ENCODE measurements at places on chromosomes 6 and 20. TPM values are rescaled to one million over a fixed set of nuclear protein-coding genes. Genes with fewer than 3 reads are reported as not detected.

ECT2L gene
- 0.18 TPM for total RNA-seq

DNA sequence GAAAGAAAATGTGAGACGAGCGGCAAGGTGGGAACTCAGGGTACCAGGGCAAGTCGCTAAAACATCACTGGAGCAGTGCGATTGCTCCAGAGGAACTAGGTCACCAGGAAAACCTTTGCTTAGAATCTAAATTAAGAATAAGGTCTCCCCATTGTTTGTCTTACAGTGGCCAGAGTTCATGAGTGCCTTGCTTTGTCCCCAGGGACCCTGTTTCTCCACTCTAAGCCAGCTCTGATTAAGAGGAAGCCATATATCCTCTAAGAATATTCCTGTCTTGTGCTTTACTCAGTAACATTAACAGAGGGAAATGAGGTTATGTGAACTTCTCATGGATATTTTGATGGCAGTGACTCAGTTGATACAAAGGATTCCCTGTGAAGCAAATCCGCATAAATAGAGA, 305.8 kb downstream of the CD83 start:
- no peaks in the 10 kb centered on the region for H3K4me1 ChIP-seq
- no peak overlapping the region for H3K4me3 ChIP-seq
- H3K27me3 ChIP-seq, result no peaks in the 10 kb centered on the region
- no peak overlapping the region for H3K27ac ChIP-seq
- DNase-seq, result no peak
- no peaks in the 10 kb centered on the region for H3K36me3 ChIP-seq

DNA sequence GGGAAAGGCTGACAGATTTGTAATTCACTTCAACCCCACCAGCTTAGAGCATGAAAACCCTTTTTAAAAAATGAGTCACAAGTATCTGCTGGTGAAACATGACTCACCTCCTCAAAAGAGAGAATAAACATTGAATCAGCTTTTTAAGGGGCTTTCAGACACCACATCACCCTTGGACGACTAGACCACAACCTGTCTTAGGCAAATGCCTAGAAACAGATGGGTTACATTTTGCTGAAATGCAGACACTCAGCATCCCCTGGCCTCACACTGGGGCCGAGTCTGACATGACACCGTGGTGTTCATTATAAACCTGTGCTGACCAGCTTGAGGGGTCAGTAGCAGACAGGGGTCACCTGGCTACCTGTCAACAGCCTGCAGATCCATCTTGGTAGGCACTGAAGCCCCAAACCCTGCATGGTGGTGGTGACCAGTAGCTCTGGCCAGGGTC, 175.3 kb upstream of the CST7 start:
- no peaks in the 10 kb centered on the region for H3K36me3 ChIP-seq
- DNase-seq, result peak; percentile 4
- H3K27me3 ChIP-seq, result peaks cover 6% of the 10 kb centered on the region
- H3K27ac ChIP-seq, result no peak overlapping the region
- H3K4me3 ChIP-seq, result no peak overlapping the region

GRCh38 chr6:108581932-108582475, 21.3 kb downstream of the FOXO3 start:
- peak overlapping the region; percentile 0 for H3K4me3 ChIP-seq
- H3K4me1 ChIP-seq, result peaks cover 84% of the 10 kb centered on the region
- no peak for DNase-seq
- peak overlapping the region; percentile 54 for H3K27ac ChIP-seq

GRCh38 chr6:161151660-161152526, 122.0 kb downstream of the AGPAT4 start:
- no peak for DNase-seq
- no peak overlapping the region for H3K4me3 ChIP-seq
- H3K4me1 ChIP-seq, result no peaks in the 10 kb centered on the region
- H3K27ac ChIP-seq, result no peak overlapping the region
- no peaks in the 10 kb centered on the region for H3K27me3 ChIP-seq

DNA sequence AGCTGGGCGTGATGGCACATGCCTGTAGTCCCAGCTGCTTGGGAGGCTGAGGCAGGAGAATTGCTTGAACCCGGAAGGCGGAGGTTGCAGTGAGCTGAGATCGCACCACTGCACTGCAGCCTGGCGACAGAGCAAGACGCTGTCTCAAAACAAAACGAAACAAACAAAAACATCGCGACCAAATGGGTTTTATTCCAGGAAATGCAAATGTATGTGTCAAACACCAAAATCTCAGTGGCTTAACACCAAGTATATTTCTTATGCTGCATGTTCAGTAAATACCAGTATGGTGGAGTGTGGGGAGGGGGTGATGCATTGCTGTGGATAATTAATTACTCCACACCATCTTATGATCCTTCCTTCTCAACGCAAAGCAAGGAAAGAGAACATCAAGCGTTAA, 28.1 kb downstream of the ACTR5 start:
- H3K27me3 ChIP-seq, result no peaks in the 10 kb centered on the region
- no peaks in the 10 kb centered on the region for H3K4me1 ChIP-seq
- H3K27ac ChIP-seq, result no peak overlapping the region
- no peak for DNase-seq
- peaks cover 43% of the 10 kb centered on the region for H3K36me3 ChIP-seq
- no peak overlapping the region for H3K4me3 ChIP-seq

SSTR4 gene
- not detected for total RNA-seq

HLA-G gene
- not detected for total RNA-seq

GRCh38 chr6:12149944-12150510, 137.9 kb downstream of the HIVEP1 start:
- no peaks in the 10 kb centered on the region for H3K27me3 ChIP-seq
- no peaks in the 10 kb centered on the region for H3K4me1 ChIP-seq
- no peak for DNase-seq
- H3K4me3 ChIP-seq, result no peak overlapping the region
- H3K27ac ChIP-seq, result no peak overlapping the region

GRCh38 chr6:6656287-6656686, 67.8 kb downstream of the LY86 start:
- no peaks in the 10 kb centered on the region for H3K4me1 ChIP-seq
- no peak overlapping the region for H3K27ac ChIP-seq
- H3K4me3 ChIP-seq, result no peak overlapping the region
- no peaks in the 10 kb centered on the region for H3K27me3 ChIP-seq

- H3K27me3 ChIP-seq, result no peaks in the 10 kb centered on the region
- no peak overlapping the region for H3K4me3 ChIP-seq
- H3K36me3 ChIP-seq, result no peaks in the 10 kb centered on the region
- DNase-seq, result no peak
- H3K4me1 ChIP-seq, result peaks cover 4% of the 10 kb centered on the region
- H3K27ac ChIP-seq, result no peak overlapping the region
Measured at GRCh38 chr6:21163110-21163837, 430.3 kb upstream of the SOX4 start.

DNA sequence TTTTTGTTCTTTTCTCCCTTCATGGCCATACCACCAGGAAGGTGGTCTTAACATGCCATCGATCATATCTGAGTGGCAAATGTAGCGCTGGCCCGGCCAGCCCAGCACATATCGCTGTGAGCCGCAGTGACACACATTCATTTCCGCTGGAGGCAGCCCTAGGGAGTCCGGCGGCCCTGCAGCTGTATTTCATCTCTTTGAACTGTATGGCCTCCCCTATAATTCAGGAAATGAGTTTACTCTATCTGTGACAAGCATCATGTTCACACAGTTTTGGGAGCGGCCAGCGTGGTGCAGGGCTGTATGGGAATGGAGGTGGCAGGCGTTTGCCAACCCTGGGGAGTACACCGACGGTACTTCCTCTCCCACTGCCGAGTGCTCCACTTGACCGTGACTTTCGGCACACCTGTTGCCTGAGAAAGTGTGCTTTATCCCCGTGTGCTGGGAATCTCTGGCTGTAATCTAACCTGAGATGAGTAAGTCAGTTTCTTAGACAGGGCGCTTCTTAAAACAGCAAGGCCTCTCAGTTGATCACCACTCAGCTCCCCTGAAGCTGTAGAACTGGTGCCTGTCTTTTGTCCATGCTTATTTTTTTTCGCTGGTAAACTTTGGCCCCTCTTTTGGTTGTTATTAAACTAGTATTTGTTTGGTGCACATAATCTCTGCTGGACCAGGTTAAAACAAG, 257.1 kb upstream of the TAB2 start:
- DNase-seq, result no peak
- H3K4me3 ChIP-seq, result no peak overlapping the region
- H3K36me3 ChIP-seq, result no peaks in the 10 kb centered on the region
- H3K4me1 ChIP-seq, result peaks cover 19% of the 10 kb centered on the region

- no peak overlapping the region for H3K27ac ChIP-seq
- H3K36me3 ChIP-seq, result no peaks in the 10 kb centered on the region
- peaks cover 14% of the 10 kb centered on the region for H3K4me1 ChIP-seq
- no peak overlapping the region for H3K4me3 ChIP-seq
- no peaks in the 10 kb centered on the region for H3K27me3 ChIP-seq
Measured at GRCh38 chr20:50258790-50259483, 68.3 kb downstream of the CEBPB start.

DNA sequence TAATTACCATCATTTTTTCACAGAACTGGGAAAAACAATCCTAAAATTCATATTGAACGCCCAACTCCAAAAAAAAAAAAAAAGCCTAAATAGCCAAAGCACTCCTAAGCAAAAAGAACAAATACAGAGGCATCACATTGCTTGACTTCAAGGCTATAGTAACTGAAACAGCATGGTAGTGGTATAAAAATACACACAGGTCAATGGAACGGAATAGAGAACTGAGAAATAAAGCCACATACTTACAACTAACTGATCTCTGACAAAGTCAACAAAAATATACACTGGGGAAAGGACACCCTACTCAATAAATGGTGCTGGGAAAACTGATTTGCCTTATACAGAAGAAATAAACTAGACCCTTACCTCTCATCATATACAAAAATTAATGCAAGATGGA, 89.6 kb downstream of the MRAP2 start:
- no peak for DNase-seq
- no peaks in the 10 kb centered on the region for H3K4me1 ChIP-seq
- no peak overlapping the region for H3K4me3 ChIP-seq
- H3K27ac ChIP-seq, result no peak overlapping the region

SLC17A1 gene
- not detected for total RNA-seq

SLC35A1 gene
- 28.8 TPM for total RNA-seq

YIPF3 gene
- 62.0 TPM for total RNA-seq

MUC21 gene
- 0.18 TPM for total RNA-seq

SLC24A3 gene
- total RNA-seq, result 9.0 TPM

AIF1 gene
- not detected for total RNA-seq

DNA sequence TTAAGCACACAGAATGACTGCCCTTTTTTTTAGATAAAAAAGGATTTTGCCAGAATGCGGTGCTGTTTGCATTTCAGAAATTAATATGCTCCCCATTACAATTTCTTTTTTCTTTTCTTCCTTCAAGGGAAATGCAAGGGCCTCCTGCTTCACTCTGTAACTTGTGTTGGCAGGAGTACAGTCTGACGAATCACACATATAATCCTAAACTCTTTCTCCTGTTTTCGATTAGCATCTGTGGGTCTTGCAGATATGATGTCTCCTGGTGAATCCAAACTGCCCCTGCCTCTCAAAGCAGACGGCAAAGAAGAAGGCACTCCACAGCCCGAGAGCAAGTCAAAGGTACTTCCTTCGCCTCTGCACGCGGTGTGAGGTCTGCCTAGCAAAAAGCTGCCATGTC, 149.5 kb downstream of the TMEM242 start:
- H3K4me1 ChIP-seq, result no peaks in the 10 kb centered on the region
- H3K27ac ChIP-seq, result no peak overlapping the region
- no peak overlapping the region for H3K4me3 ChIP-seq
- no peak for DNase-seq
- peaks cover 17% of the 10 kb centered on the region for H3K36me3 ChIP-seq

ME1 gene
- 28.8 TPM for total RNA-seq

DNA sequence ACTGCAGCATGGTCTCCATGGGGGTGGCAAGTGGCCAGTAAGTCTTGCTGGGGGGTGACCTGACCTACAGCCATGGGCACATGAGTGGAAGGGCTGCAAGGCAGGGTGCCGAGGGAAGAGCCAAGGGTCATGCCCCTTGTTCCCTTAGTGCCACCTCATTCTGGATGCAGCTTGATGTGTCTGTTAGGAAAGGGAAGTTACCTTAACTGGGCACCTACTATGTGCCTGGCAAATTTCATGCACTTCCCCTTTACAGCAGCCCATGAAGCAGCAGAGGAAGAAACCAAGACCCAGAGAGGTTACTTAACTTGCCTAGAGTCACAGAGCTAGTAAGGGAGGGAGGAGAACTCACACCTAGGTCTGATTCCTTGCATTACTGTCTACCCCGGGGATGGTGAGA, 174.0 kb downstream of the MRPL14 start:
- H3K4me1 ChIP-seq, result no peaks in the 10 kb centered on the region
- no peaks in the 10 kb centered on the region for H3K27me3 ChIP-seq
- no peak overlapping the region for H3K4me3 ChIP-seq
- no peaks in the 10 kb centered on the region for H3K36me3 ChIP-seq

GABRR2 gene
- 0.73 TPM for total RNA-seq

- no peaks in the 10 kb centered on the region for H3K4me1 ChIP-seq
- H3K36me3 ChIP-seq, result no peaks in the 10 kb centered on the region
- no peak overlapping the region for H3K4me3 ChIP-seq
- DNase-seq, result peak; percentile 15
Measured at GRCh38 chr6:153623496-153623895, 415.5 kb upstream of the OPRM1 start.

- no peaks in the 10 kb centered on the region for H3K27me3 ChIP-seq
- H3K4me3 ChIP-seq, result no peak overlapping the region
- DNase-seq, result no peak
- no peak overlapping the region for H3K27ac ChIP-seq
Measured at GRCh38 chr6:43978473-43979346, 148.5 kb downstream of the MRPL14 start.

- no peaks in the 10 kb centered on the region for H3K36me3 ChIP-seq
- no peaks in the 10 kb centered on the region for H3K27me3 ChIP-seq
- no peaks in the 10 kb centered on the region for H3K4me1 ChIP-seq
- no peak overlapping the region for H3K27ac ChIP-seq
Measured at GRCh38 chr6:100209323-100210136, 215.5 kb upstream of the MCHR2 start.

Data from stomach (tissue), 19 donors.